Neural progenitor cell (in vitro differentiated cells): ENCODE measurements at places on chromosomes 3 and 15.

GRCh38 chr3:101970905-101971304 lies 121.6 kb downstream of the NFKBIZ start:
- peak; percentile 17 for DNase-seq

DNA sequence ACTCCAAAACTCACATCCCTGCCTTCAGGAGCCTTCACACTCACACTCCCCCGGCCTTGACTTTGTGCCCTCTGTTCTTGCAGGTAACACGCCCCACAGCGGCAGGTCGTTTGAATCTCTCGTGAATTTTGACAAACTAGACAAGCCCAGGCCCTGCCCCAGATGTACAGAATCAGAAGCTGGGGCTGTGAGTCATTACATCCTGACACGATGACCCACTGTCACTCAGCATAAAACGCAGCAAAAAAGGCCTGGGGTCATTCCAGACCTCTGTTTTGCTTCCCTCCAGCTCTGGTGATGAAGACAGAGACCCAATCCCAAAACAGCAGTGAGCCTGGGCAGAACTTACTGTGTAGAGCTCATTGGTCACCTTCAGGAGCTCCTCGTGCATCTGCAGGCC lies 116.4 kb upstream of the RAD18 start:
- no peak for DNase-seq

GRCh38 chr3:11390411-11391131 lies 118.4 kb downstream of the ATG7 start:
- DNase-seq, result no peak

DNA sequence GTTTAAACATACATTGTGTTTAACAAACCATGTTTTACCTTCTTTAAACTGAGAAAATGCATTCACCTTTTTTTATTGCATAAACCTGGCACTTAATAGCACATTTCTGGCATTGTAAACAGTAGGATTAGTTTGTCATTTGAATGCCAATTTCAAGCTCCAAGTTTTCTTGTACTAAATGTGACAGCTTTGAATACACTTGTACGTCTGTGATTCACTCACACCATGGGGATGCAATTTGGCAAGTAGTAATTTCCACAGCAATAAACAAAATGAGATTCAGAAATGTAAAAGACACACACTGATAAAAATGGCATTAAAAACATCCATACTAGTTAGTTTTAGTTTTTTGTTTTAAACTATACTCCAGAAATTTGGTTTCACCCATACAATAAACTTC lies 598.9 kb downstream of the SI start:
- no peak for DNase-seq

GRCh38 chr15:89827829-89828228 lies 13.2 kb upstream of the ANPEP start:
- DNase-seq, result no peak

GRCh38 chr3:172140499-172141391 lies 101.4 kb downstream of the FNDC3B start:
- DNase-seq, result no peak

DNA sequence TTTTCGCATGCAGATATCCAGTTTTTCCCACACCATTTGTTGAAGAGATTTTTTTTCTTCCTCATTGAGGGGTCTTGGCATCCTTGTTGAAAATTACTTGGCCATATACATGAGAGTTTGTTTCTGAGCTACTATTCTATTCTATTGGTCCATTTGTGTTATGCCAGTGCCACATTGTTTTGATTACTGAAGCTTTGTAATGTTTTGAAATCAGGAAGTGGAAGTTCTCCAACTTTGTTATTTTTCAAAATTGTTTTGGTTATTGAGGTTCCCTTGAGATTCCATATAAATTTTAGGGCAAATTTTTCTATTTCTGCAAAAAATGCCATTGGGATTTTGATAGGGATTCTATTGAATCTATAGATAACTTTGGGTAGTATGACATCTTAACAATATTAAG lies 130.3 kb upstream of the PFN2 start:
- DNase-seq, result no peak

DNA sequence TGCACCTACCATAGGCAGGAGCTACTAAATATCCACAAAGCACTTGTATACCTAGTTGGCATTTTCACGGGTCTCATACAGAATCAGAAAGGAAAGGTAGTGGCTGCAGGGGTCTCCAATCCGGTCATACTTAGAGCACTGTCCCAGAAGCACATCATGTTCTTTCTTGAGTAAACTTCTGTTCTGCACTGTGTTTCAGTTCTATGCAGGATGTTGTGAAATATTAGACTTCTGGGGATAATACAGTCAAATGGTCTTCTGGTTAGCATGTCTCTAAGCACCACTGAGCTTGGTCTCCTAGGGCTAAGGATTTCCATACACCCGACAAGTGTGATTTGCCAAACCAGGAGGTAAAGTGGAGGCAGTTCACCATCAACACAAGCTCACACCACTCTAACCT lies 27.9 kb downstream of the MINDY4B start:
- no peak for DNase-seq

- no peak for DNase-seq
These were observed 8.4 kb downstream of the ABHD2 start for GRCh38 chr15:89096664-89097063.

DNA sequence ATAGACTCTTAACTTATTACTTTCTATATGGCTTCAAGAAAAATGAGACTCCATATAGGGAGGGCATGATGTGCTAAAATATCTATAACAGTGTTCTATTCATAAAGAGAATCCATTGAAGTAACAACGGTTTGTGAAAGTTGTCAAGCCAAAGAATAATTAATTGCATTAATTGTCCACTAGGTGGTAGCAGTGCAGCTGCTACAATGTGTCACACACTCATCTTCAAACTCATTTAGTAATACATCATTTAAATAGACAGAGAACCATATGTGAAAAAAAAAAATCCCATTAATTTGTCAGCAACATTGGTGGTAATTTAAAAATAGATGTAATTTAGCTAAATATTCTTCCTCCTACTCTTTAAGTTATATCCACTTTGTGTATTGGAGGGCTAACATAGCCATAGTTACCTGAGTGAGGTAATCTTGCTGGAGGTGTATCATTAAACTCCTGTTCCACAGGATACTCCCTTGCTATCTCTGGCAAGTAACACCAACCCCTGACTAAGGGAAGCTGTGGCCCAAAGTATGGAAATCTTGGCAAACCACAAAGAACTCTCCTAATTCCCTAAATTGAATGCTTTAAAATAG lies 3.7 kb upstream of the CPA3 start:
- peak; percentile 50 for DNase-seq

DNA sequence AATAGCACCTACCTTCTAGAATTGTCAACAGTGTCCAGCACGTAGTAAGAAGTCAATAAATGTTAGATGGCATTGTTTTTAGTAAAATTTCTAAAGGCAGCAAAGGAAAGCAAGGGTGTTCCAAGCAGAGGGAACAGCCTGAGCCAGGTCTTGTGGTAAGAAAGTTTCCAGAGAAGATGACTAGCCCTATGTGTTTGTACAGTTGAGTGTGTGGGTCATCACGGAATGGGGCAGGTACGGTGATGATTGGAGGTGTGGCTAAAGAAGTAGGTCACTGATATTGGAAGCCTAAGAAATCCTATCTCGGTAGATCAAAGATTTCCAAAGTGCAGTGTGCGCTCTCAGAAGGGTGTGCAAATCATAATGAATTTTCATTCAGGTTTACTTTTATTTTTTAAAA lies 94.2 kb upstream of the BCL6 start:
- no peak for DNase-seq

GRCh38 chr15:63528138-63528659 lies 23.8 kb downstream of the USP3 start:
- DNase-seq, result no peak

DNA sequence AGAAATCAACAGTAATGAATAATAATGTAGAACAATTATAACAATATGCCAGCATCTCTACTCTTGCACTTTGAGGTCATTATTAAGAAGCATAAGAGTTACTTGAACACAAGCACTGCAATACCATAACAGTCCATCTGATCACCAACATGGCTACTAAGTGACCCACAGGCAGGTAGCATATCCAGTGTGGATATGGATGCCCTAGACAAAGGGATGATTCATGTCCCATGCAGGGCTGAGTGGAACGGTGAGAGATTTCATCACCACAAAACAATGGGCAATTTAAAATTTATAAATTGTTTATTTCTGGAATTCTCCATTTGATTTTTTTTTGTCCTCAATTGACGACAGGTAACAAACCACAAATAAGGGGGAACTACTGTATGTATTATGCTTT lies 107.7 kb upstream of the TSC22D2 start:
- no peak for DNase-seq

GRCh38 chr15:96358821-96359615 lies 28.5 kb downstream of the NR2F2 start:
- DNase-seq, result peak; percentile 52

- no peak for DNase-seq
These were observed 15.4 kb downstream of the TMEM44 start for GRCh38 chr3:194617827-194618226.

DNA sequence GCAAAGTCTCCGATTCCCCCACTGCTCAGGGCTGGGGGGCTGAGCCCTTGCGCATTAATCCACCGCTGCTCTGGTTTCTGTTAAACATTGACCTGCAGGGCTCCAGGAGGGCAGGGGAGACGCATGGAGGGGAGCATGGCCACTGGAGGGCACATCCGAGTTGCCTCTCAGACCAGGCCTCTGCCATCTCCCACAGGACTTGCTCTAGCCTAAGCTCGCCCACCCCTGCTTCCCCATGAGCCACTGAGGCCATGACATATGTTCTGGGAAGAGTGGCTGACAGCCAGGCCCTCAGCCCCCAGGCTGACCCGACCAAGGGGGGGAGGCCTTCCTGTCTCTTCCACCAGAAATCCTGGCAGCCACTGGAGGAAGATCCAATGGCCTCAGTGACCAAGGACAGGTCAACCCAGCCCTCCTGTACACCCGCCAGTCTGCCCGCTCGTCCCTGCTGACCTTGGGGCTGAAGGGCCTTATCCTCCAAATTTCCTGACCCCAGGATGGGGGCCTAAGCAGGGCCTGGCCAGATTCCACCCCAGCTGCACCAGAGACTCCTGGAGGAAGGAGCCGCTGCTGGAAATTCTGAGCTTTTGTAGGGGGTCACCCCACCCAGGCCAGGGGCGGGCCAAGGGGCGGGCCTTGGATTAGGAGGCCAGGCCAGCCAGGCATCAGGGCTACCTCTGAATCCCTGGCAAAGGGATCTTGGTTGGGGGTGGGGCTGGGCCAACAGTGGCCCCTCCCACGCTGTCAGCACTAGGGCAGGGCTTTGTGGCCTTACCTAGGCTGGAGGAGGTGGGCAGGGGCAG lies at the start of gene HYAL1:
TSS of gene HYAL1 (minus strand) at position 562 of the 803 bp plus-strand sequence. CDS start 618 bp downstream, outside the sequence.
- DNase-seq, result peak; percentile 69

GRCh38 chr3:56930706-56931105 lies 129.0 kb upstream of the ARHGEF3 start:
- DNase-seq, result no peak

- no peak for DNase-seq
These were observed 833 bp upstream of the SLC22A13 start for GRCh38 chr3:38264779-38265178.

GRCh38 chr3:19543212-19543841 lies 390.7 kb downstream of the EFHB start:
- peak; percentile 51 for DNase-seq

DNA sequence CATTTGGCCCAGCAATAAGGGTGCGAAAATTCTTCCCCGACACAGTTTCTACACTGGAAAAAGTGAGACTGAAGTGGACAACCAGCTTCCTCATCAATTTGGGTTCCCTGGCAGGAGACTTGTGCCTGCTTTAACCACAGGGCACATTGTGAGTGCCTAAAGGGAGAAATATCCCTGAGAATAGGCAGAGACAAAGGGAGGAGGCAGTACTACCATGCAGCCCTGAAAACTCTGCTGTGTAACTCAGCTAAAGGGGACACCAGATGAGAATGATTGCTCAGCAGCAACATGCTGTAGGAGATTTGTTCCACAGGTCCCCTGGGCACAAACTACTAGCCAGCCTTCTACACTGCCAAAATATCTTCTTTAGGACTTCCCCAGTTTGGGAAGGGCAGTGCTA lies 15.6 kb upstream of the KPNA4 start:
- no peak for DNase-seq

DNA sequence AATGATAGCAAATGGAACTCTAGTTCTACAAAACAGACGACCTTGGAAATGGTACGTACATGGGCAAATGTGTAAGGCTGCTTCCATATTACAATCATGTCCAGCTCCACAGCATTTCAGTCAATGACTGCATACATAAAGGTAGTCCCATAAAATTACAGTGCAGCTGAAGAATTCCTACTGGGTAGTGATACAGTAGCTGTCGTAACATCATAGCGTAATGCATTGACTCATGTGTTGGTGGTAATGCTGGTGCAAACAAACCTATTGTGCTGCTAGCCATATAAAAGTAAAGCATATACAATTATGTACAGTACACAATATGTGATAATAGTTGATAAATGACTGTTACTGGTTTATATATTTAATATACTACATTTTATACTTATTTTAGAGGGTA lies 18.5 kb downstream of the TTC23 start:
- no peak for DNase-seq

GRCh38 chr3:175378348-175378747 lies 519.2 kb downstream of the NAALADL2 start:
- no peak for DNase-seq

- DNase-seq, result peak; percentile 23
These were observed 117.7 kb downstream of the MYLK start for GRCh38 chr3:123766193-123767008.

DNA sequence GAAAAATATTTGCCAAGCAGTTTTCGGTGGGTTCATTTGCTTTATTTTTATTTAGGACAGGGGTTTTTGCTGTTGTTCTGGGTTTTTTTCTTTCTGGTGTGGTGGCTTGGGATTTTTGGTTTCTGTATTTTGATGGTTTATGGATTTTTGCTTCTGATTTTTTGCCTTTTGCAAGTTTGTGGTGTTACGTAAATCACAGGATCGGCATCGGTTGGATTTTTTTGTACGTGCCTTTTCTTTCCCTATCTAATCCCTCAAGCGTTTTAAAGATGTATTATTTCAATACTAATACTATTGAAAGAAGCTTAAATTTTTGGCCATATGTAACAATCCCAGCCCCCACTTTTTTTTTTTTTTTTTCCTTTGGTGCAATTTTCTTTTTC lies 782 bp upstream of the BCL6 start:
- DNase-seq, result no peak

GRCh38 chr3:48684054-48684349 lies 1.7 kb downstream of the NCKIPSD start:
- DNase-seq, result no peak

GRCh38 chr3:48268936-48269561 lies 28.1 kb downstream of the ZNF589 start:
- DNase-seq, result no peak

GRCh38 chr3:52121813-52122212 lies 32.4 kb downstream of the POC1A start:
- DNase-seq, result no peak

DNA sequence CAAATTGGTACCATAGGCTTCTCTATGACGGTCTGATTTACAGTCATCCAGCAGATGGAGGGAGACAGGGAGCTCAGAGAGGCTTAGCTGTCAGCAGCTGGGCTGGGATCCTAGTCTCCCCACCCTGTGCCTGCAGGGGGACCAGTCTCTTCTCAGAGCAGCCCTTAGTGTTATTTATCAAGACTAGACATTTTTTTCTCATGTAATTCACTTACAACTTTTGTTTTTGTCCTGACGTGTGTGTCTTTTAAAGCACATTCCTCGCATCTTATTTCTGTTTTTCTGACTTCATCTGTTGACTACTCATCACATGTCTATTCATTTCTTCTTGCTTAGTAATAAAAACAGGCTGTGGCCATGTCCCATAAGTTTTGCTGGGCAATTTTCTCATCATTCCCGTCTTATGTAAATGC lies 116.1 kb downstream of the KLF13 start:
- peak; percentile 52 for DNase-seq

- DNase-seq, result peak; percentile 2
These were observed 1340.1 kb upstream of the EPHA6 start for GRCh38 chr3:95474338-95474737.

GRCh38 chr15:60634815-60635214 lies 155.9 kb upstream of the ICE2 start:
- no peak for DNase-seq
